CD14-positive monocyte (primary cell): ENCODE measurements at places on chromosomes 6 and 20.
A peak's percentile ranks its signal among the peaks of the same experiment; 100 is the strongest.

DNA sequence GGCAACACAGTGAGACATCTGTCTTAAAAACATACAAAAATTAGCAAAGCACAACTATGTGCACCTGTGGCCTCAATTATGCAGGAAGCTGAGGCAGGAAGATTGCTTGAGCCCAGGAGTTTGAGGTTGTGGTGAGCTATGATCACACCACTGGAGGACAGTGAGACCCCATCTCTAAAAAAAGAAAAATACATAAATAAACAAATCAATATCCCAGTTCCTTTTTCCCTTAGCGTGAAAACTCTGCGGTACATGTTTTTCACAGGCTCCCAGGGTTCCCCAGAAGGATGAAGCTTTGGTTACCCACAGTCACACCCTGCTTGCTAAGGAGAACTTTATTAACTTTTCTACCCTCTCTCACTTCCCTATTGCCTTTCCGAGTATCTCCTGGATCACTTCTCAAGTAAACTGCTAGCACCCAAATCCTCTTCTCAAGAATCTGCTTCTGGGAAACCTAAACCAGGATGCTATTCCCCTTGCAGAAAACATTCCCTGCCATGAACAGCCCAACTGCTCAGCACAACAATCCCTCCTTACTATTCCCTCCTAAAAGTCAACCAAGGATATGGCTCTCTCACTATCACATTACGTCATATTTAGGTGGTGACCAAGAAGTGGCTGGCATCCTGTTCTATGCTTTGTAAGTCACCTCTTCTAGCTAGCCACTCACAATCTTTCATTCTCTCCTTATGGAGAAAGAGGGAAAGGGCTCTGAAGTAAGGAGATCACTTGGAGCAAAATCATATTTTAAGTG lies 122.4 kb downstream of the IPCEF1 start:
- peak; percentile 43 for DNase-seq

GRCh38 chr20:40309731-40310130 lies 379.3 kb downstream of the MAFB start:
- DNase-seq = no peak

- DNase-seq = no peak
Observed at GRCh38 chr6:92196325-92196724, 1223.0 kb downstream of the EPHA7 start.

- no peak for DNase-seq
Observed at GRCh38 chr20:60561052-60561451, 602.8 kb downstream of the CDH26 start.

GRCh38 chr6:26222571-26222970 lies 135.3 kb downstream of the HFE start:
- no peak for DNase-seq

GRCh38 chr20:60240415-60240814 lies 282.2 kb downstream of the CDH26 start:
- no peak for DNase-seq

DNA sequence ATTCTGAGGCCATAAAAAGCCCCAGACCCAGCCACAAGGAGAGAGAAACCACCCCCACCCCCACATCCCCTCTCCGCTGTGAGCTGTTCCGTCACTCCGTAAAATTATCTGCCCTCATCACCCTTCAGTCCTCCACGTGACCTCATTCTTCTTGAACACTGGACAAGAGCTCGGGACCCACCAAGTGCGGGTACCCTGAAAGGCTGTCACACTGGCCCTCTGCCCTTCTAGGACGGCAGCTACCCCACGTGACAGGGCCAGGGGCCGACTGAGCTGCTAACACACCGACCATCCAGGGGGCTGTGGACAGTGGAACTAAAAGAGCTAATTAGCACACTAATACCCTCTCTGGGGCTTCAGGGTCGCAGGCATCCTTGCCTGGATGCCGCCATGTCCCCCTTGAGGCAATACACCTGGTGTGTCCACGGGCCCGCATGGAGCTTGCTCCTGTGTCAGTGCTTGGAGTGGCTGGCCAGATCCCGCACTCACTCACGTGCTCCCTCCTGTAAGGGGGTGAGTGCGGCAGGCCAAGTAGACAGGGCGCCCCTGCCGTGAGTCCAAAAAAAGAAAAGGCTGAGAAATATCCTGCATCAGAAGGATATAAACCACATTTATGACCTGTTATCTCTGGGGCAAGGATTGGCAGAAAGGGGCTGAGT lies 29.2 kb upstream of the AHCY start:
- DNase-seq = no peak

- DNase-seq = no peak
Observed at GRCh38 chr6:123570813-123571684, 65.7 kb downstream of the TRDN start.

DNA sequence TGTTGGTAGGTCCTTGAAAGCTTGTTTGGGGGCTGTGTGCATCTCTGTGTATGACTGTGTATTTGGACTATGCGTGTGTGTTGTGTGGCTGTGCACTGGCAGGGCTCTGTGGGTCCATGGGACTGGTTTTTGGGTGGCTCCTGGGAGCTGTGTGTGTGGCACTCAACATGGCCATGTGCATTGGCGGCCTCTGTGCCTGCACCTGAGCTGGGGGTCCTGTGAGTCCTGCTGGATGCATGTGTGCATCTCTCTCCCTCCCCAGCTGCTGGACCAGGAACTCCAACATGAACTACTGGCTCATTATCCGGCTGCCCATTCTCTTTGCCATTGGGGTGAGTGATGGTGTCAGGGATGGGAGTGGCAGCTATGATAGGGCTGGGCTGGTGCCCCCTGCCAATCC lies 30.1 kb downstream of the GLP1R start:
- DNase-seq = no peak

DNA sequence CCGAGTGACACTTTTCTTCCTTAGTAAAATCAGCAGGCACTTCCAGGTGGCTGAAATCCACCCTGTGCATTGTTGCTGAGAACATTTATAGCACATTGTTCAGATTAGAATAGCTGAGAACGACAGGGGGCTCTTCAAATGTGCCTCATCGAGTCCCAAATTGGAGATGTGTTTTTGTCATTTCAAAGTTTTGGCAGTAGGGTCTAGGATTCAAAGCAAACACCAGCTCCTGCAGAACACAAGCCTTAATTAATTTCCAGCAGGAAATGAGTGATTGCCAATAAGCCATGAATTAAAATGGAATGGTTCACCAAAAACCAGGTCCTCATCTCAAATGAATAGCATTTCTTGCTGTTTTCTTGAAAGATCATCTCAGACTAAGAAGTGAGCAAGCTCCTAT lies 171.6 kb downstream of the PLCB1 start:
- DNase-seq = no peak
